ENCODE measurements at places on chromosomes 4 and X. TPM values are rescaled to one million over a fixed set of nuclear protein-coding genes. Genes with fewer than 3 reads are reported as not detected.

NIPAL1 gene
- not detected for total RNA-seq

GPRASP2 gene
- total RNA-seq, result 10.9 TPM

ALG13 gene
- 22.2 TPM for total RNA-seq

KCNE5 gene
- total RNA-seq, result 0.31 TPM

CT83 gene
- total RNA-seq, result not detected

GC gene
- not detected for total RNA-seq

ZNF141 gene
- total RNA-seq, result 4.8 TPM

MAGEA2 gene
- total RNA-seq, result not detected

TLR3 gene
- total RNA-seq, result 8.4 TPM

COL4A5 gene
- 39.7 TPM for total RNA-seq

SMIM31 gene
- not detected for total RNA-seq

CHRDL1 gene
- 7.7 TPM for total RNA-seq

TMEM271 gene
- total RNA-seq, result not detected

DMD gene
- 27.4 TPM for total RNA-seq

H2BW2 gene
- total RNA-seq, result not detected

PCSK1N gene
- total RNA-seq, result 1.4 TPM

RTL9 gene
- total RNA-seq, result 0.06 TPM

AKAP17A gene
- total RNA-seq, result 26.1 TPM

PNMA6A gene
- not detected for total RNA-seq

DCLK2 gene
- 0.78 TPM for total RNA-seq

MTCP1 gene
- 4.0 TPM for total RNA-seq

NUDT11 gene
- 9.5 TPM for total RNA-seq

NKX6-1 gene
- total RNA-seq, result not detected

RASSF6 gene
- total RNA-seq, result not detected

HUWE1 gene
- 82.4 TPM for total RNA-seq

GALNTL6 gene
- total RNA-seq, result not detected

RPA4 gene
- total RNA-seq, result 0.20 TPM

GLRB gene
- total RNA-seq, result 1.7 TPM

NKX3-2 gene
- total RNA-seq, result not detected

TSPYL2 gene
- total RNA-seq, result 15.4 TPM

HSFX1 gene
- 0.56 TPM for total RNA-seq

CCNA2 gene
- 6.1 TPM for total RNA-seq

GLRA3 gene
- not detected for total RNA-seq

MAGEB2 gene
- not detected for total RNA-seq

ARHGAP24 gene
- 44.7 TPM for total RNA-seq

ADAMTS3 gene
- 2.9 TPM for total RNA-seq

HELT gene
- not detected for total RNA-seq

ATP6AP1 gene
- 54.3 TPM for total RNA-seq

SYN1 gene
- total RNA-seq, result 1.7 TPM

RIPPLY1 gene
- not detected for total RNA-seq

PAGE2B gene
- total RNA-seq, result not detected

PAGE5 gene
- total RNA-seq, result not detected

ZDHHC15 gene
- 0.10 TPM for total RNA-seq

KDR gene
- 6.9 TPM for total RNA-seq

NDUFC1 gene
- 28.1 TPM for total RNA-seq

MRPL1 gene
- 20.8 TPM for total RNA-seq

DOCK11 gene
- 18.8 TPM for total RNA-seq

ELK1 gene
- total RNA-seq, result 33.2 TPM

CXorf49 gene
- not detected for total RNA-seq

PLS3 gene
- total RNA-seq, result 75.9 TPM

WDR17 gene
- total RNA-seq, result 0.06 TPM

SPANXB1 gene
- total RNA-seq, result not detected

EMD gene
- total RNA-seq, result 50.2 TPM

LINC00632 gene
- total RNA-seq, result 50.2 TPM

RAB41 gene
- total RNA-seq, result not detected

SMR3B gene
- not detected for total RNA-seq
